NCI-H345 (cell line): ENCODE measurements at places on chromosomes 6 and 20.

- no peak for DNase-seq
Observed at GRCh38 chr6:142356884-142357225, 55.0 kb downstream of the ADGRG6 start.

DNA sequence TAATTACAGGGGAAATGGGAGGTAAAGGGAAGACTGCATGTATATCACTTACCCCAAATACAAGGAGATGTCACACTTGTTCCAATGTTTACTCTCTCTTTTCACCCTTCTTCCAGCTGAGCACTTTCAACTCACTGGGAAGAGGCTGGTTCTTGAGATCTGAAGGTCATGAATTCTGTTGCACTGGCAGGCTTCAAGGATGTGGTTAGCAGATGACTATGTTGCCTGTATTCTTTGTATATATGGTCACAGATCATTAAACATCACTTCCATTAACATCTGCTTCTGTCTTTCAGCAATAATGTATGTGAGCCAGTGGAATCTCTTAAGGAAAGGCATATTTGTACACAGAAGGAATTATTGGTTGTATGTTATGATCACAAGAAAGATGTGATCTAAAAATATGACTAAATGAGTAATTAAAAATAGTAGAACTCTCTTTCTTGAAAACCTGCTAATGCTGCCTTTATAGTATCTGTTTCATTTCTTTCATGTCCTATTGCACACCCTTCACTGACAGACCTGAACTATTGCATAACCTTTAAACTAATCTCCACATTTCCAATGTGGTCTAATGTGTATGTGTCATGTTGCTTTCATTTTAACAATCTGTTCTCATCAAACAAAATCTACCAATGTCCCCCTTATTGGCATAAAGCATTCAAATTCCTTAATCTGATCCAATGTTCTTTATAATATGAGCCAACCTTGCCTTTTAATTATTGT is 131.4 kb upstream of the EPHA7 start:
- DNase-seq, result peak; percentile 24

GRCh38 chr20:18225632-18226031 is 62.7 kb upstream of the ZNF133 start:
- no peak for DNase-seq

GRCh38 chr6:775863-776262 is 82.9 kb upstream of the EXOC2 start:
- DNase-seq, result no peak

- DNase-seq, result no peak
Observed at GRCh38 chr6:124254941-124255685, 451.4 kb downstream of the NKAIN2 start.

DNA sequence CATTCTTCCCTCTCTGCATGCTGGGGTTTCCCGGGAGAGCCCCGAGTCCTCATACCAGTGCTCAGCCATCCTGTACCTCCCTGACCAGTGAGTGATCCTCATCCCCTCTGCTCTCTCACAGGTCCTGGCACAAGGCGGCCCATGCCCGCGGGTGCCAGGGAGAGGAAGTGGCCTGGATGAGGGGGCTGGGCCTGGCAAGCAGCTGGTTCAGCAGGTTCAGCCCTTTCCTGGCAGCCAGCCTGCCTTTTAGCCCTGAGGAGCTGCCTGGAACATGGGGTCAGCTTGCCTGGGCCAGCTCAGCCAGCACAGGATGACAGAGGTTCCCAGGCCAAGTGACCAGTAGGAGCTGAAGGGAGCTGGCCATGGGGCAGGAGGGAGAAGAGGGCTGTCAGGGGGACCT is 10.9 kb downstream of the MOCS1 start:
- DNase-seq, result peak; percentile 69

- no peak for DNase-seq
Observed at GRCh38 chr6:18347866-18348265, 39.3 kb upstream of the RNF144B start.

- DNase-seq, result peak; percentile 72
Observed at GRCh38 chr6:149963212-149963461, 606 bp upstream of the ULBP1 start.

DNA sequence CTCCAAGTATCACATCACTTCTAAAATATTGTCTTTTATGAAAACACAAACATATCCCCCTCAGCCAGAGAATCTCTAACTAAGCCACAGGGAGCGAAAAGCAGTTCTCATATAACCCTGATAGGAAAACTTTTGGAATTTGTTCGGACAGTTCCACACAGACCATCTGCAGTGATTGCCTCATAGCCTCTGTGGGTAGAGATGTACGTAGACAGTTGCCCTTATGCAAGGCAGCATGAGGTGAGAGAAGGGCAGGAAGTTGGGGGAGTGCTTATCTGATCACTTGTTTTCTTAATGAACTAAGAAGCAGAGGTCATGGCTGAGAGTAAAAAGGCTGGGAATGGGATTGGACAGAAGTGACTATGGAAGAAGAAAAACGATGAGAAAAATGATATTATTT is 39.6 kb downstream of the SLC23A2 start:
- DNase-seq, result no peak

- no peak for DNase-seq
Observed at GRCh38 chr6:36039112-36039511, 11.5 kb downstream of the MAPK14 start.

DNA sequence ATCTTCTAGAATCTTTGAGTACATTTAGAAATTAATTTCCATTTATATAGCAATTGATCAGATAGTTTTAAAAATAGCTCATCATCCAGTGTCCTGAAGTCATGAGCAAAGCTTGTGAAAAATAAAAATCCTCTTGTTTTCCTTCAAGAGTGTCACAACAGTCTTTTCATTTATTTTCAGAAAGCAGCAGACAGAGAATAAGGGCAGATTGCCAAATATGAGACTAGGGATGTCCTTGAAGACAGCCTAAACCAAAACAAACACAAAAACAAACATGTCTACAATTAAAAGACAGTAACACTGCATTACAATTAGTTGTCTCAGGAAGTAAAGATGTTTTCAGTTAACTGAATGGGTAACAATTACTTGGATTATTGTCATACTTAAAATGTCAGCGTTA is 682.8 kb downstream of the TFAP2A start:
- no peak for DNase-seq

GRCh38 chr6:119166024-119166784 is 87.7 kb upstream of the FAM184A start:
- DNase-seq, result no peak

GRCh38 chr6:24439858-24440539 is 37.3 kb downstream of the MRS2 start:
- DNase-seq, result no peak

DNA sequence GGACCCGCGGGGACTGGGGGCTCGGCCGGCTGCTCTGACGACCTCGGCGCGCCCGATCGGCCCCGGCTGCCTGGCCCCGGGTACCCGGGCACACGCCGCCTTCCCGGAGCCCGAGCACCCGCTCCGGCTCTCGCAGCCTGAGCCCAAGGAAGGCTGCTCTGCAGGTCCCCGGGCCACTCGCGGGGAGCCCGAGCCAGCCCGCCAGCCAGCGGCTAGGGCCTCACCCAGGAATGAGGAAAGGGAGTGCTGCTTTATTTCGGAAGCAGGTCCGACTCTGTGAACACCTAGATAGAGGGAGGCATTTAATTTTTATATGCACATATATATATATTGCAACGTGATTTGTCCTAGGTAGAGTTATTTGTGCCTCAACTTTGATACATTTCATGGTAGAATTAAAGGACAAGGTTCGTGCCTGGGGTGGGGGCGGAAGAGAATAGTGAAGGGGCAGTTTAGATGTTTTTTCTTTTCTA is 15.5 kb downstream of the FOXA2 start:
- DNase-seq, result no peak

GRCh38 chr6:97732045-97732444 is 449.0 kb upstream of the MMS22L start:
- DNase-seq, result no peak

GRCh38 chr20:17624551-17625245 is 54.8 kb downstream of the DSTN start:
- no peak for DNase-seq
